ENCODE measurements at places on chromosomes 6 and 20. TPM values are rescaled to one million over a fixed set of nuclear protein-coding genes. Genes with fewer than 3 reads are reported as not detected.

- no peak for DNase-seq
- H3K4me1 ChIP-seq: no peaks in the 10 kb centered on the region
- no peak overlapping the region for H3K4me3 ChIP-seq
- no peaks in the 10 kb centered on the region for H3K36me3 ChIP-seq
Measured at GRCh38 chr6:124371974-124372475, 568.4 kb downstream of the NKAIN2 start.

- no peak overlapping the region for H3K27ac ChIP-seq
- no peaks in the 10 kb centered on the region for H3K36me3 ChIP-seq
- H3K27me3 ChIP-seq: peaks cover 49% of the 10 kb centered on the region
- H3K4me1 ChIP-seq: no peaks in the 10 kb centered on the region
Measured at GRCh38 chr6:2507016-2507415, 243.7 kb downstream of the MYLK4 start.

- H3K4me3 ChIP-seq: no peak overlapping the region
- H3K36me3 ChIP-seq: no peaks in the 10 kb centered on the region
- H3K4me1 ChIP-seq: peaks cover 12% of the 10 kb centered on the region
- no peaks in the 10 kb centered on the region for H3K27me3 ChIP-seq
- H3K27ac ChIP-seq: no peak overlapping the region
Measured at GRCh38 chr20:48849299-48849698, 21.5 kb upstream of the PREX1 start.

GRCh38 chr6:148852688-148853087, 105.9 kb downstream of the UST start:
- H3K4me3 ChIP-seq: no peak overlapping the region
- no peaks in the 10 kb centered on the region for H3K4me1 ChIP-seq
- no peaks in the 10 kb centered on the region for H3K27me3 ChIP-seq
- no peak for DNase-seq
- H3K36me3 ChIP-seq: peaks cover 6% of the 10 kb centered on the region

The ENPP4 gene
- 11.4 TPM for total RNA-seq

- peak; percentile 38 for DNase-seq
- no peaks in the 10 kb centered on the region for H3K36me3 ChIP-seq
- no peaks in the 10 kb centered on the region for H3K27me3 ChIP-seq
- H3K27ac ChIP-seq: peak within 1 kb of the TSS; percentile 73
Measured at GRCh38 chr20:33674294-33675135, at the start of gene NECAB3. Gene NECAB3 (minus strand): TSS chr20:33674428. CDS start chr20:33674352, 76 bp downstream.

GRCh38 chr6:167824591-167825331, 1.9 kb upstream of the AFDN start:
- no peak overlapping the region for H3K27ac ChIP-seq
- peaks cover 58% of the 10 kb centered on the region for H3K27me3 ChIP-seq
- no peak for DNase-seq
- peaks cover 4% of the 10 kb centered on the region for H3K36me3 ChIP-seq
- peak overlapping the region; percentile 86 for H3K4me3 ChIP-seq

The MAP3K5 gene
- 7.7 TPM for total RNA-seq

DNA sequence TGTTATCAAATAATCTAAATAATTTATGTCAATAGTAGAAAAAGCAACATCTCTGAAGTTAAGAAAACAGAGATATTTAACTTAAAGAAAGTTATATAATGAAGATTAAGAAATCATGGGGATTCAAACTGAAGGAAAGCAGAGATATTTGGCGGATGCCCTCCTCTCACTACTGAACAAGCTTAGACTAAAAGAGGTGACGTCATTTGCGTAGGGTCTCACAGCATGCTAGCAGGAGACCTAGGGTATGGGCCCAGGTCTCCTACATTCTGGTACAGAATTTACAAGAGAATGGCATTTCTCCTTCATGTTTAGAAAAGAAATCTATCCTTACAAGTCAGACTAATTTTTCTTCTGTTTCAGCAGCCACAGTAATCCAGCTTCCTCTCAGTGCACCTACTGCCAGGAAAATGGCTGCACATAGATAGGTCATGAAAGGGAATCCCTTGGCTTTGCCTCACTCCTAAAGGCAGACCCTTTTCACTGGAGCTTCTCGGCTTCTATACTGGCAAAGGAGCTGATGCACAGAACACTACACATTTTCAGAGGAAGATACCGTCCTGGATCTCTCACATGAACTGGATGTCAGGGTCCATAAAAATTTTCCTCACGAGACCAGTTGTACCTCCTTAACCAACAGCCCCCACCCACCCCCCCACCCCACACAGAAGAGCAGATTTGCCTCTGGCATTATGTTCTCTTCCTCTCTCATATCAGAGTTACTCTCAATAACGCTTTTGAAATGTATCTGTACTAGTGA, 41.8 kb upstream of the DST start:
- no peaks in the 10 kb centered on the region for H3K27me3 ChIP-seq
- no peaks in the 10 kb centered on the region for H3K4me1 ChIP-seq
- no peak for DNase-seq
- no peak overlapping the region for H3K27ac ChIP-seq
- no peak overlapping the region for H3K4me3 ChIP-seq

Data from naive thymus-derived CD8-positive, alpha-beta T cell (primary cell).